Ovary (tissue), 10 donors: ENCODE measurements at places on chromosomes 3 and 15. TPM values are rescaled to one million over a fixed set of nuclear protein-coding genes. Genes with fewer than 3 reads are reported as not detected.

ILDR1 gene
- total RNA-seq = 0.60 TPM

GRCh38 chr15:36544518-36545466 is 34.6 kb upstream of the CDIN1 start:
- DNase-seq = no peak

GRCh38 chr15:82647835-82648256 is 683 bp upstream of the CPEB1 start:
- DNase-seq = no peak

- no peak for DNase-seq
These were observed 265.2 kb downstream of the SUCLG2 start for GRCh38 chr3:67389176-67389575.

DNA sequence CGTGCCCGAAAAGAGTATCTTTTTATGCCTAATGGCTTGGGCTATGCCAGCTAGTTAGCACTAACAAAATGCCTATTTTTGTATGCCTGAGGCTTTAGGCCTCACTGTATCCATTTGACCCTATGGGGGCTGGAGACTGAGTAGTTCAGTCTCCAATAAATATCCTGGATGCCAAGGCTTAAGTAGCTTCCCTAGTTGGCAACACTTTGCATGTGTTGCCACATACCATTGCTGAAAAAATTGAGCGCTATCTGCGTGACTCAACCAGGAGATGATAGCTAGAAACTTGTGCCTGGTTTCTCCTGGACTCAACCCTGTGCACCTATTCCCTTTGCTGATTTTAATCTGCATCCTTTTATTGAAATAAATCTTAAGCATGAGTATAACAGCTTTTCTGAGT is 58.4 kb upstream of the ATP2C1 start:
- DNase-seq = no peak

HTR3E gene
- not detected for total RNA-seq

GRCh38 chr15:58374147-58374546 is 57.6 kb upstream of the LIPC start:
- no peak for DNase-seq

DNA sequence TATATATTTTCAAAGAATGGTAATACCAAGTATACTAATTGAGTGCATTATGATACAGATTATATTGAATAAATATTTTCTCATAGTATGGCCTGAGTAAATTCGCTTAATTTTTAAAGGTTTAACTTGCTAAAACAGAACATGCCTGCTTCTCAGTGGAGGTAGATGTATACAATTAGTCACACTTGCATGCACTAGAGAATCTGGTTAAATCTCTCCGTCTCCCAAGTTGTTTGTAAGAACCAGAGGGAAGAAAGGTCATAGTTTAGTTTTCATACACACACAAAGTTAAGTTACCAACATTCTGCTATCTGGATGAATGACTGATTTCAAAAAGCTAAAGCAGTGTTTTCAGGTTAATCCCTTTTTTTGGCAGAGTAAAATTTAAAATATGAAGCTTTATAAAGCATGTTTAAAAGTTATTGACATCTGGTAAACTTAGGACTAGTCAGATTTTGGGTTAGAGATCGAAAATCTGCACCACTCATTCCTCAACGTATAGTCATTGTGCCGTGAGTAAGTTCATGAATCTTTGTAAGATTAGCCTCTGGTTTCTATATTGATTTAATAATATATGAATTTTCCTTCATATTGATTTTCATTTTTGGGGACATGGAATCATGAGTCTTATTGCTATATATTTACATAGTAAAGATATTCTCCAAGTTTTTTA is 117.6 kb upstream of the SAMMSON start:
- no peak for DNase-seq

DNA sequence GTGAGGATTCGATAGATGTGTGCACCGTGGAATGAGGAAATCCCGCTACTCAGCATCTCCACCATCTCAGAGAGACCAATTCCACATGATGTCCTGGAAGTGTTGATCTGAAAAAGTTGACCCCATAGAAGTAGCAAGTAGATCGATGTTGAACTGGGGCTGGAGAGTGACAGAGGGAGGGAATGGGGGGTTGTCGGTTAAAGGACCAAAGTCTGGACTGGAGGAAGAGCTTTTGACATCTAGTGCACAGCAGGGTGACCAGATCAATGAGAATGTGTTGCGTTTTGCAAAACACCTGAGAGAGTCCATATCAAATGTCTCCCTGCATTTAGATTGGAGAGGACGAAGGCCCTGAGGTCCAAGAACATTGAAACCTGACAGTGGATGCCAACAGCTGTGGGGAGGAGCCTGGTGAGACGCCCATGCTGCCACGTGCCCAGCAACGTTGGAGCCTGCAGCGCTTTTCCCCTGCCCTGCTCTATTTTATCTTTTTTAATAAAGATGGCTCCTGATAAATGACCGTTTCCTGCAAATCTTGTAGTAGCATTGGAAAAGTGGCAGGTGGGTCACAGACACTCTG is 30.1 kb upstream of the RPL32 start:
- no peak for DNase-seq

NANOGP8 gene
- total RNA-seq = 0.41 TPM

- DNase-seq = no peak
These were observed 14.1 kb upstream of the HRH1 start for GRCh38 chr3:11140030-11140712.

- DNase-seq = no peak
These were observed 517 bp downstream of the TMA7 start for GRCh38 chr3:48440590-48440958.

DNA sequence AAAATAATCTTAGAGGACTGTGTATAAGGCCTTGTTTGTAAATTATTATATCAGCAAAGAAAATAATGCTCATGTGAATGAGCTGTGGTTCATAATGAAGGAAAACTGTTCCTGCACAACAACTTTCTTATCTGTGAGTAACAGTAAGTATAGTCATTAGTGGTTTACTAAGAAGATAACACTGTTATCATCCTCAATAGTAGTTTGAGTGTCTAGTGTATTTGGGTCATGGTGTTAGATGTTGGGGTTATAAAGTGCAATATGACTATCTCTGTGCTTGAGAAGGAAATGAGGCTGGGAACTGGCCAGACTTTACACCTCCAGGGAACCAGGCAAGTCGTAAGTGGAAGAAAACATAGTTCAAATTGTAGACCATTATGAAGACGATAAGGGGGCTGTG is 15.6 kb downstream of the VPS8 start:
- DNase-seq = no peak

DNA sequence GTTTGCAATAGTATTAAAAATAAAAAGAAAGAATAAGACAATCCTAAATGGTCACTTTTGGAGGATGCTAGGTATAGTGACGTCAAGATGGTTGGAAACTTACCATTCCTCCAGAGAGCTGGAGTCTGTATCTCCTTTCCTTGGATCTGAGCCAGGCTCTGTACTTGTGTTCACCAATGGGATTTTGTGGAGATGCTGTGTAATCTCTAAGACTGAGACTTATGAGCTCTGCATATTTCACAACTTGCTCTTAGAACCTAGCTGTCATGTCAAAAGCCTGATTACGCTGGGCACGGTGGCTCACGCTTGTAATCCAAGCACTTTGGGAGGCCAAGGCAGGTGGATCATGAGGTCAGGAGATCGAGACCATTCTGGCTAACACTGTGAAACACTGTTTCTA is 126.8 kb upstream of the CLSTN2 start:
- DNase-seq = no peak

CCR1 gene
- total RNA-seq = 7.7 TPM

DNA sequence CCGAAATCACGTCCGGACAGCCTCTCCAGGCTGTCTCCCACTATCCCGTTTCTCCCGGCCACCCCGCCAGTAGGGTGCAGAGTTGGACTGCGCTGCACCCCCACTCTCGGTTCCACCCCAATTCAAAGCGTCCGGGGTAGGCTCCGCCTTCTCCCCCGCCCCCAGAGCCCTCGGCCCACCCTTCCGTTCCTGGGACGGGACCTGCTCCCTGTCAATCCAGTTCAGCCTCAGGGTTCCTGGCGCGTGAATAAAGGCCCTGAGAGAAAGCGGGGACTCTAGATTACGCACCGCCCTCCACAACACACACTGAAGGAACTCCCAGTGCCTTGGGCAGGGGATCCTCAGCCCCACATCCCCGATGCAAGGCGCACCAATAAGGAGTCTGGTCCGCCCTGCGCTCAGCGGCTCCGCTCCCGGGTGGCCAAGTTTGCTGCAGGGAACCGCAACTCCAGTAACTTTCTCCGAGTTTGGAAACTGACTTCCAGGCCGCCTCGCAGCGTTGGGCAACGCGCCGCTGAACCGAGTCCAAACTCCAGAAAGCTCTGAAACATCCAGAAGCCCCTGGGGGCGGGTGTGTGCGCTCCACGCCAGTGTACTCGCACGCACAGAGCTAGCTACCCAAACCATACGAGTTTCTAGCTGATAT is 1.9 kb downstream of the ADAMTS9 start:
- peak; percentile 97 for DNase-seq

DNA sequence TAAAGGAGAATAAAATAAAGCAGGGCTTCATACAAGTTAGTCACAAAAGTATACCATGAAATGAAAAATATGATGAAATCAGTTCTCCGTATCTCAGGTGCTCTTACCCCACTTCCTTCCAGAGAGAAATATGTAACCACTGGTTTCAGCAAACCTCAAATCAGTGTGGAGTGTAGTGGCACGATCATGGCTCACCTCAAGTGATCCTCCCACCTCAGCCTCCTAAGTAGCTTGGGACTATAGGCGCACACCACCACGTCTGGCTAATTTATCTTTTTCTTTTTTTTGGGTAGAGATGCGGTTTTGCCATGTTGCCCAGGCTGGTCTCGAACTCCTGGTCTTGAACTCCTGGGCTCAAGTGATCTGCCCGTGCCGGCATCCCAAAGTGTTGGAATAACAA is 24.2 kb downstream of the DENND4A start:
- no peak for DNase-seq

DNA sequence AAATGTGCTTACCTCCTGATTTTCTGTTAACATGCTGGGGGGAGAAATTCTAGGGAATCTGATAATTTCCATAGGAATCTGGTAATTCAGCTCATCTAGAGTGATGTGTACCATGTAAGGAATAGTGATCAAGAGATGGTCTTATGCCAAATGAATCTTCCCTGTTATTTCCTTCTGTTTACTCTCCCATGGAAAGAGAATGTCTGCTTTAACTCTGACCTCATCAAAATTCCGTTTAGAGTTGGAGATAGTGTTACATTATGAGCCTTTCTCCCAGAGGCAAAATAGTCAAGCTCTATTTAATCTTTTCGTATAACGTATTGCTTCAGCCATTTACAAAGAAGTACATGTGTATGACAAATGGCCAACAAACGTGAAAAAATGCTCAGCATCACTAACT is 76.6 kb downstream of the ARHGEF26 start:
- DNase-seq = no peak

FGD5 gene
- total RNA-seq = 22.6 TPM

GRCh38 chr3:71103430-71103921 is 480.1 kb downstream of the FOXP1 start:
- no peak for DNase-seq

SH2D7 gene
- total RNA-seq = not detected

DNA sequence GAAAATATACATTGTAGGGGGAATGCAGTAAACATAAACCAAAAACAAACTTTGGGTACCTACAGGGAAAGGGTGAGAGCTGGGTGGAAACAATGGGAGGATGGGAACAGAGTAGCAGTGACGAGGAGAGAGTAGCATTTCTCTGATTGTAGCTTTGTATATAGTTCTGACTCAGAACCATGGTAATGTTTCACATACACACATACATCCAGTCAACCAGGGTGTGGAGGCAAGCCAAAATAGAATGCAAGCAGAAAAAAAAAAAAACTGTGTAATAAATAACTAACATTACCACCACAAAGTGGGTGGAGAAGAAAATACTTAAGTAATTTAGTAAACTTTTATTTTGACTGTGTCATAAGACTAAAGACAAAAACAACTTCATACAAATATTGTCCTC is 27.2 kb downstream of the BCL2A1 start:
- DNase-seq = no peak

VGLL4 gene
- 106 TPM for total RNA-seq

DNA sequence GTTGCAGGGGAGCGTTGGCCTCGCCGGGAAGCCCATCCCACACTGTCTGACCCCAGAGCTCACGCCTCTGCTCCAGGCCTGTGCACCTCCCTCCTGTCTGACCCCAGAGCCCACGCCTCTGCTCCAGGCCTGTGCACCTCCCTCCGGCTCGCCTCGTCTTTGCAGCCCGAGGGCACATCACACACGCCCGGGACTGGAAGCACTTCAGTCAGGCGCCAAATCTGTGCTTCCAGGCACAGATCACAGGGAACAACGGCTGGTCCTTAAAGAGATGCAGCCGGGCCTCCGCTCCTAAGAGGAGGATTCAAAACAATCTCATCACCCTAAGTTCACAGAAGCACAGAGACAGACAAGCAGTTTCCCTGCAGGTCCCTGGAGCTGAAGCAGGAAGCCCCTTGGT is 103.0 kb upstream of the RPL32 start:
- peak; percentile 53 for DNase-seq

DNA sequence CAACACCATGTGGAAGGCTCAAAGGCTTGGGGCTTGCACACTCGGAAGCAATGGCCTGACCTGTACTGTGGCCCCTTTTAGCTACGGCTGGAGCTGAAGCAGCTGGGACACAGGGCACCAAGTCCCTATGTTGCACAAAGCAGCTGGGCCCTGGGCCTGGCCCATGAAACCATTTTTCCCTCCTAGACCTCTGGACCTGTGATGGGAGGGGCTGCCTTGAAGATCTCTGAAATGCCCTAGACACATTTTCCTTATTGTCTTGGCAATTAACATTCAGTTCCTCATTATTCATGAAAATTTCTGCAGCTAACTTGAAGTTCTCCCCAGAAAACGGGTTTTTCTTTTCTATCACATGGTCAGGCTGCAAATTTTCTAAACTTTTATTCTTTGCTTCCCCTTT is 85.6 kb upstream of the ALDH1A3 start:
- DNase-seq = no peak

GOLGA8H gene
- total RNA-seq = not detected
